ENCODE measurements at places on chromosomes 5 and 9. TPM values are rescaled to one million over a fixed set of nuclear protein-coding genes. Genes with fewer than 3 reads are reported as not detected.
A peak's percentile ranks its signal among the peaks of the same experiment; 100 is the strongest.

GRCh38 chr5:160378330-160378729 lies 7.9 kb upstream of the C1QTNF2 start:
- no peak for DNase-seq

DNA sequence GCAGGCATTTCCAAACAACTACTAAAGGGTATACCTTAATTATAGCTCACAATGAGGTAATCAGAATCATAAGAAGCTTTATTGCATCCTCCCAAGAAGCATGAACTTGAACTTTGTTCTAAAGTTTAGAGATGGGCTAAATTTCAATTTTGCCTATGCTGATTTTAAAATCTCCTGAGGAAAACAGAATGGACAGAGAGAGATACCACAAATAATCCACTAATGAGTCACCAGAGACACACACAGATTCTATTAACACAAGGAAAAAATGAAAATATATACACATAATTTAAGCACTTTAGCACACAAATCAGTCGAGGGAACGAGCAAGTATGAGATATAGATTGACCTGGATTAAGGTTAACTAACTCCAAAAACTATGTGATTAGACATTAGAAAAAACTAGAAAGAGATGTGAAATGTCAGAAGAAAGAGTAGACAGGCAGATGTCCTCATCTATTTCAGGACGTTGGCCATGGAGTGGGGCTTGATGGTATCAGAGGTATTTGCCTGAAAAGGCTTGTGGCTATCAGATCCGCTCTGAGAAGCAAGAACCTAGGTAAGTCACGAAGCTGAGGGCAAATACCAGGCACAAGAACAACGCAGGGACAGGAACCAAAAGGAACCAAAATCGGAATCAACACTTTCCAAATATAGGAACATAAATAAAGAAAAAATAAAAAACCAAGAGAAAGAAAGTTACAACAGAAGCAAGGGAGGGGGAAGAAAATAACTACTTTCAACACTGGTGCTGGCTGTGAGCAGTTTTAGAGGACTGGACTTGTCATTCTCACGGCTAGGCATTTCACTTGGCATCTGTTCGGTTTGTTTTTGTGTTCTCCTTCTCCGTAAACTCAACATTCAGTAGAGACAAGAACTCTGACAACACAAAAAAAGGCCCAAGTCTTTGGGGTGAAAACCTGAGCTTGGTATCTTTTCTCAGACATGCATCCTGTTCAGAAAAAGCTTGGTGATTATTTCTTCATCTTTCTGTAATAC lies 294.6 kb upstream of the PUM3 start:
- no peak for DNase-seq

Gene CENPK
- total RNA-seq, result 3.5 TPM

DNA sequence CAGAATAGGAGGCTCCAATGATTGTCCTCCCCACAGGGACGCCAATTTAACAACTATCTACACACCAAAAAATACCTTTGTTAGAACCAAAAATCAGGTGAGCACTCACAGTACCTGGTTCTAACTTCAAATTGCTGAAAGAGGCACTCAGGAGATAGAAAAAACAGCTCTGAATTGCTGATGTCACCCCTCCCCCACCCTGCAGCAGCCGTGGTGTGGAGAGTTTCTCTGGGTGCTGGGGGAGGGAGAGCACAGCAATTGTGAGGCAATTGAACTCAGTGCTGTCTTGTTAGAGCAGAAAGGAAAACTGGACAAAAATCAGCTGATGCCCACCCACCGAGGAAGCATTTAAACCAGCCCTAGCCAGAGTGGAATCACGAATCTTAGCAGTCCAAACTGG lies 41.8 kb downstream of the TNFSF8 start:
- no peak for DNase-seq

- DNase-seq, result no peak
Observed at GRCh38 chr5:79454043-79454442, 59.9 kb downstream of the HOMER1 start.

DNA sequence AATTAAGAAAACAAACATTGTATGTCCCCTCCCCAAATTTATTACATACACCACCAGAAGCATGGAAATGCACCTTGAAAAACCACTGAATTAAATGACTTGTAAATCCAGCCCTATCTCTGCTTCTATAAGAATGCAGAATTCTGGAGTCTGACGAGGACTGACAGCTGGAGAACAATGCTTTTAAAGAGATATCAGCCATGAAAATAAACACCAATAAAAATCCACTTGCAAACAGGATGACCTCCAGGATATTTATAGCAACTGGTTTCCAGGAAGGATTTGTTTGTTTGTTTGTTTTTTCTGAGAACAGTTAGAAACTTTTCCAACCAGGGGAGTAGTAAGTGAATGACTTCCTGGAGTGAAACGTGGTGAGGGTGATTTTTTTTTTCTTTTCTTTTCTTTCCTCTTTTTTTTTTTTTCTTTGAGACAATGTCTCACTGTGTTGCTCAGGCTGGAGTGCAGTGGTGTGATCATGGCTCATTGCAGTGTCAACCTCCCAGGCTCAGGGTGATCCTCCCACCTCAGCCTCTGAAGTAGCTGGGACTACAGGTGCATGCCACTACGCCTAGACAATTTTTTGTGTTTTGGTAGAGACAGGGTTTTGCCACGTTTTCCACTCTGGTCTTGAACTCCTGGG lies 38.7 kb upstream of the SLC36A1 start:
- no peak for DNase-seq

Gene GAPT
- total RNA-seq, result 24.5 TPM

GRCh38 chr9:95120781-95121370 lies 196.6 kb downstream of the FANCC start:
- DNase-seq, result no peak

GRCh38 chr9:111843971-111844370 lies 49.2 kb upstream of the SHOC1 start:
- no peak for DNase-seq

DNA sequence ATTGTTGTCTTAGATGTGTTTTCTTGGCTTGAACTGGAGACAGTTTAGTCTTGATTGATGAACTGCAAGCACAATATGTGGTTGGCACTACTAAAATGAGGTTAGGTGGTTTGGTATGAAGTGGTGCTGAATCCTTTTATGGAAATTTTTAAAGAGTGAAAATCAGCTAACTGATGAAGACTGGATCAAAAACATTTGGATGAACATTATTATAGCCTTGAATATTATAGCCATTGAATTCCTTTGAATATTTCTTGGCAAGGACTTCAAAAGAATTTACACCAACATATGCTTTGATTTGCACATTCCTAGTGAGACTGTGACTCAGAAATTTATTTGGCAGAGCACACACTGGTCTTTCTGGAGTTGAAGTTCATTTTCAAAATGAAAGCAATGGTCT lies 318.3 kb downstream of the CHSY3 start:
- no peak for DNase-seq

DNA sequence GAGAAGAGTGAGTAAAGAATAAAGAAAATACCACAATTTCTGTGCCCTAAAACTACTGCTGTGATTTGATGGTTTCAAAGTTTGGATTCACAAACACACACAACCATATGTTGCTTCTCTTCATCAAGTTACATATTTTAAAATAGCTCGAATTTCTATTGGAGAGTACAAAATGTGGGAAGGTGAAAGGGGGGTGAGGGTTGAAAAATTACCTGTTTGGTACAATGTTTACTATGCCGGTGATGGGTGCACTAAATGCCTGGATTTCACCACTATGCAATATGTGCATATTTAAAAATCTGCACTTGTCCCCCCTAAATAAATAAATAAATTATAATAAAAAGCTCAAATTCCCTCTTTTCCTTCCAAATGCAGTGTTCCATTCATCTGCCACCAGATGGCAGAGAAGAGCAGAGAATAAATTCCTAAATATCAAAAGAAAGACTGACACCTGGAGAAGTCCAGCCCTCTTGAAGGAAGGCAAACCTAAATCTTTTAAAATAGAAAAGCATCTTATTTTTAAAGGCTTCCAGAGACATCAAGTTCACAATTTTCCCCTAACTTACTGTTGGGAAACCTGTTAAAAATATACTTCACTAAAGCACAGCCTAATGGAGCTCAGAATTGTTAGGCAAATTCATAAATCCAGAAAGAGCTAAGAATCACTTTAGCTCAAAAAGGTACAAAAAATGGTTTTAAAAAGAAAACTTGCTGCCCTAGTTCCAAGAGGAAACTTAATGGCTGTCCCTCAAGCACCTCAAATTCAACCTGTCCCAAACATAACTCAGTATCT lies 24.8 kb upstream of the HNRNPA0 start:
- DNase-seq, result peak; percentile 9

Gene C8G
- 0.81 TPM for total RNA-seq

GRCh38 chr5:59749782-59750520 lies 143.6 kb downstream of the PDE4D start:
- no peak for DNase-seq

GRCh38 chr9:20280330-20280729 lies 342.0 kb downstream of the MLLT3 start:
- DNase-seq, result no peak

GRCh38 chr5:159411115-159411514 lies 80.8 kb upstream of the IL12B start:
- no peak for DNase-seq

DNA sequence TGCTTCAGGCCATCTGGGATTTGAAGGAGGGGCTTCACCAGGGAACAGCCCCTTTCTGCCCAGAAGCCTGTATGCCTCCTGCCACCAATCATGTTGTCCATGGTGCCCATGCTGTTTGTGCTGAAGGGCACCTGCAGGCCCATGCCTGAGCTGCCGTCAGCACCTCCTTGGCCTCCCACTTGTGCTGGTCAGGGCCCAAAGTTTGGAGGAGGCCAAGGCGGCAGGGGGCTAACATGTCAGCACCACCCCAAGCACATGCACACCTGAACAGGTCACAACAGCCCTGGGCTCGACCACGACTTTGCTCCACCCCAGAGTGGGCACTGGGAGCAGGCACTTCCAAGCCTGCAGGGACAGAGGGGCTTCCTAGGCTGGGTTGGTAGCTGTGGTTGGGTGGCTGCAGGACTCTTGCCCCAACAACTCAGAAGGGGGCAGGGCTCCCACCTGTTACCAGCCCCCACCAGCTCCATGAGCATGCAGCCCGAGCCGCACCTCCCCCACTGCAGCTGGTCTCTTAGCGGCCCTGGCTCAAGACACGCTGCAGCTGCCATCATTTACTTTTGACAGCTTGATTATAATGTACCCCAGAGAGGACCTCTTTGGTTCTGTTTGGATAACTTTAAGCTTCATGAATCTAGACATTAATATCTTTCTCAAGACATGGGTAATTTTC lies 19.8 kb upstream of the NFIL3 start:
- DNase-seq, result no peak

DNA sequence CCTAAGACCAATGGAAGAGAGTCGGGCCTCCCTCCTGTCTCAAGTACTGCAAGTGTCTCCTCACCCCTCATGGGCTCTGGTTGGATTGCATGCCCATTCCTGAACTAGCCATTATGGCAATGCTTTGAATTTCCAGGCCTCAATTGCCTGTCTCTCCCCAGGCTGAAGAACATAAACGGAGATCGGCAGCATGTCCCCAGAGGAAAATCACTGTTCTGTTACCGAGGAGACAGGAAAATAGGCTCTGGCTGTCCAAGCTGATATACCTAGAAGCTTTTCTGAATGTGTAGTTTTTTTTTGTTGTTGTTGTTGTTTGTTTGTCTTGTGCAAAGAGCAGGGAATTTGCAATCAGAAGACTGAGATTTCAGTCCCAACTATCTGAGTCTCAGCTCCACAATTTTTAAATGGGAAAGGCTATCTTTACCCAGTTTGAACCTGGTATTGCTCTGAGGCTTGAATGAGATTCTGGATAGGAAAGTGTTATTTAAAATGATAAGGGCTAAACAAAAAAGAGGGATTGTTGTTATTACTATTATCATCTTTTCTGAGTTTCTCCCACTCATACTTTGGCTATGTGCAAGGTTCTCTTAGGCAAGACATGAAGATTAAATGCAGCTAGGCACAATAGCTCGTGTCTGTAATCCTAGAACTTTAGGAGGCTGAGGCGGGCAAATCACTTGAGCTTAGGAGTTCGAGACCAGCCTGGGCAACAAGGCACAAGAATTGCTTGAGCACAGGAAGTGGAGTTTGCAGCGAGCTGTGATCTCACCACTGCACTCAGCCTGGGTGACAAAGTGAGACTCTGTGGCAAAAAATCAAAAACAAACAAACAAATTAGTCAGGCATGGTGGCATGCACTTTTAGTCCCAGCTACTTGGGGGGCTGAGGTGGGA lies 77.2 kb upstream of the KLF9 start:
- DNase-seq, result no peak

DNA sequence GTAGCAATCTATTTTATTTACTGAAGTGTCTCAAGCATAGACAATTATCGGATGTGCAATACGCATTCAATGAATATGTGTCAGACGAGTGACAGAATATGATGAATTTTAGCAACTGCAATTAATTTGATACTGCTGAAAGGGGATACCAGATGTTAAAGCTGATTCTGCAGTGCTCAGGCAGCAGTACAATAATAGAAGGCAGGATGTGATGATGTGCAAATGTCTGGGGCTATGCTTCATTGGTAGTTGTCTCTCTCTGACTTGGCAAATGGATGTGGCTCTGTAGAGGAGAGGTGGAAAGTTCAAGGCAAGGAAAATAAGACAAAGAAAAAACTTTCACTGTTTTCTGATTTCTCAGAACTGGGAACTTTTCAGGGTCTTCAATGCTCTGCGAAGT lies 721.2 kb downstream of the CDH18 start:
- DNase-seq, result no peak

GRCh38 chr5:142610176-142611001 lies 75.5 kb downstream of the FGF1 start:
- DNase-seq, result no peak

- DNase-seq, result no peak
Observed at GRCh38 chr9:80020056-80020455, 448.3 kb downstream of the TLE4 start.

DNA sequence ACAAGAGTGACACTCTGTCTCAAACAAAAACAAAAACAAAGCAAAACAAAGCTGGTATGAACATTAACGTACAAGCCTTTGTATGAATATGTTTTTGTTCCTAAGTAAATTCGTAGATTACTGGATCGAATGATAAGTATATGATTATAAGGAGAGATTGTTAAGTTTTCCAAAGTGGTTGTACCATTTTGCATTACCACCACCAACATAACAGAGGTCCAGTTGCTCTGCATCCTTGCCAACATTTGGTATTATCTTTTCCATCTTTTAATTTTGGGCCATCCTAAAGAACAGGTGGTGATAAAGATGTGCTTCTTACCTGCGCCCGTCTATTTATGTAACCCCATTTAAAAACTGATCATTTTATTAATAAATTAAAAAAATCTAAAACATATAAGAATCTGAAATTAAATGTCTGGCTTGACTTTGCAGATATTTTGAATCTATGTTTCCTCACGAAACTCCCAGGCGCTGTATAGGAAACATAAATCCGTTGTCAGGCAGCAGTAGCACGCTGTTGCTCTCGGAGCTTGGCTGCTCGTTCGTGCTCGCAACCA lies 593 bp upstream of the NAA35 start:
- no peak for DNase-seq
